ENCODE measurements at places on chromosomes 12 and 14.

- no peak for DNase-seq
Measured at GRCh38 chr14:32307881-32308582, 21.1 kb upstream of the AKAP6 start.

GRCh38 chr14:73269729-73270531 is 32.6 kb downstream of the PAPLN start:
- DNase-seq: no peak

GRCh38 chr14:22811722-22812121 is 3.5 kb downstream of the SLC7A7 start:
- no peak for DNase-seq

DNA sequence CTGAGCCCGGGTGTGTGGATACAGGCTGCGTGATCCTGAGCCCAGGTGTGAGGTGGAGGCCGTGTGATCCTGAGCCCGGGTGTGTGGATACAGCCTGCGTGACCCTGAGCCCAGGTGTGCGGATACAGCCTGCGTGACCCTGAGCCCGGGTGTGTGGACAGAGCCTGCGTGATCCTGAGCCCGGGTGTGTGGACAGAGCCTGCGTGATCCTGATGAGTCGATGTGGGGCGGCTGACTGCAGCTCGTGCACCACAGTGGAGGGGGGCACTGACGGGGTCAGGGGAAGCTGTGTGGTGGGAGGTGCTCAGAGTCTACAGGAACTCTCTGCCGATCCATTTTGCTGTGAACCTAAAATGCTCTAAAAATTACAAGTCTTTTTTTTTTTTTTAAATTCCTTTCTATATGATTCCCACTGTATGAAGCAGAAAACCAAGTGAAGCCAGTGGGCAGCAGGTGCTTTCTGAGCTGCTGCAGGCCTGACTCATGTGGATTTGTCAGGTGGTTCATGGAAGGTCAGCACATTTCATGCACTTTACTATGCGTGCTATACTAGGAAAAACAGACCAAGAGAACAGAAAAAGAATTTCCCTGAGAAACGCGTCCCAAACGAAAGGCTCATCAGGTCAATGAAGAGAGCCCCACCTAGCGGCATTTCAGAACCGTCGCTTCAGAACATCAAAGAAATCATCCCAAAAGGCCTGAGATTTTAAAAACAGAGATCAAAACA is 19.3 kb downstream of the BRF1 start:
- DNase-seq: no peak

- DNase-seq: no peak
Measured at GRCh38 chr14:103574707-103575285, 12.0 kb downstream of the COA8 start.

DNA sequence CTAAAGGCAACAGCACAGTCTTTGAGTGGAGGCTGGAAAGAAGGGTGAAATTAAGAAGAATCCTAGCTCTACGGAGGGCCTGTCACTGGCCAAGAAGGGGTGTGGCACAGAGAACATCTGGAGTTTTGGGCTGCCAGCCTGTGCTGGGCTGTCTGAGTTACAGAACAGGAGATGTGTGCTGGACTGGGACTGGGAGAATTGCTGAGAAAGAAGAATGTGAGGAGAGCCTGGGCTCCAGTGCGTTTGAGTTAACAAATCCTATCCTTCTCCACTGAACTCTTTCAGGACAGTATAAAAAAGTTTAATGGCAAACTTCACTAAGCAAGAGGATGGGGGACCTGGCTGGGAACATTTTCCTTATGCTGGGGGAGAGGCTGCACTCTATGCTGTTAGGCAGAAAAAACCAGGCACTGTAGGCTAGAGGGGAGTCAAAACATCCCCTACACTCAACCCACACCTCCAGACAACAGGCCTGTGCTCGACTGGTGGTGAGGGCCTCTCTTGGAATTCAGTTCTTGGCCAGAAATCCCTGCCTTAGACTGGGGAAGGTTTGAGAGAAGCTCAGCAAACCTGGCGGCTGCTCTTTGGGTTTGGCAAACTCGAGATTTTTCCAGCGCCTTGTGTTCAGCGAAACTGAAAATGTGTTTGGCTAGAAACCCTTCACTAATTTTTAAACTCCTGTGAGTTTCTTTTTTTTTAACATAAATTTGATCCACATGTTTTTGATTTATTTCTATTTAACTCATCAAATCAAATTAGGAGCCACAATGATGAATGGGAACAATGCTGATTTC is 217.3 kb downstream of the MON2 start:
- no peak for DNase-seq

Measured in SJSA1 (cell line).